Activated naive CD8-positive, alpha-beta T cell treated with anti-CD3 and anti-CD28 coated beads for 36 hours (primary cell): ENCODE measurements at places on chromosomes 11 and 22. TPM values are rescaled to one million over a fixed set of nuclear protein-coding genes. Genes with fewer than 3 reads are reported as not detected.

- H3K27ac ChIP-seq, result no peak overlapping the region
- DNase-seq, result peak; percentile 84
- no peaks in the 10 kb centered on the region for H3K36me3 ChIP-seq
- H3K4me3 ChIP-seq, result peak overlapping the region; percentile 67
- H3K4me1 ChIP-seq, result peaks cover 7% of the 10 kb centered on the region
These were observed 15.5 kb upstream of the UPK3A start for GRCh38 chr22:45268958-45269844.

- no peak overlapping the region for H3K4me3 ChIP-seq
- DNase-seq, result no peak
- peak overlapping the region; percentile 32 for H3K27ac ChIP-seq
- peaks cover 33% of the 10 kb centered on the region for H3K4me1 ChIP-seq
- H3K27me3 ChIP-seq, result no peaks in the 10 kb centered on the region
- peaks cover 16% of the 10 kb centered on the region for H3K36me3 ChIP-seq
These were observed 32.6 kb downstream of the TOM1 start for GRCh38 chr22:35332278-35332677.

GRCh38 chr11:9385327-9385899 lies 961 bp downstream of the IPO7 start:
- peaks cover 30% of the 10 kb centered on the region for H3K36me3 ChIP-seq
- peaks cover 27% of the 10 kb centered on the region for H3K4me1 ChIP-seq
- no peaks in the 10 kb centered on the region for H3K27me3 ChIP-seq
- DNase-seq, result peak; percentile 21

DNA sequence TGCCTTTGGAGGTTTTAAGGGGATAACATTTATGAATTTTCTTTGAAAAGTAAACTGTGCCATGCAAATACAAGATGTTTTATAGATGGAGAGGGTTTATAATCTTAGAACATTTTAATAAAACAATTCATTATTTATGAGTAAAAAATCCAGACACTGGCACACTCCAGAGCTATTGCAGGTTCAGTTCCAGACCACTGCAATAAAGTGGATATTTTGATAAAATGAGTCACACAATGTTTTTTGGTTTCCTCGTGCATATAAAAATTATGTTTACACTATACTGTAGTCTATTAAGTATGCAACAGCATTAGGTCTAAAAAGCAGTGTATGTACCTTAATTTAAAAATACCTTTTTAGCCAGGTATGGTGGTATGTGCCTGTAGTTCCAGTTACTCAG lies 146.2 kb upstream of the ZBED5 start:
- no peak overlapping the region for H3K27ac ChIP-seq
- peaks cover 26% of the 10 kb centered on the region for H3K27me3 ChIP-seq
- no peaks in the 10 kb centered on the region for H3K4me1 ChIP-seq
- H3K4me3 ChIP-seq, result no peak overlapping the region
- no peak for DNase-seq

DNA sequence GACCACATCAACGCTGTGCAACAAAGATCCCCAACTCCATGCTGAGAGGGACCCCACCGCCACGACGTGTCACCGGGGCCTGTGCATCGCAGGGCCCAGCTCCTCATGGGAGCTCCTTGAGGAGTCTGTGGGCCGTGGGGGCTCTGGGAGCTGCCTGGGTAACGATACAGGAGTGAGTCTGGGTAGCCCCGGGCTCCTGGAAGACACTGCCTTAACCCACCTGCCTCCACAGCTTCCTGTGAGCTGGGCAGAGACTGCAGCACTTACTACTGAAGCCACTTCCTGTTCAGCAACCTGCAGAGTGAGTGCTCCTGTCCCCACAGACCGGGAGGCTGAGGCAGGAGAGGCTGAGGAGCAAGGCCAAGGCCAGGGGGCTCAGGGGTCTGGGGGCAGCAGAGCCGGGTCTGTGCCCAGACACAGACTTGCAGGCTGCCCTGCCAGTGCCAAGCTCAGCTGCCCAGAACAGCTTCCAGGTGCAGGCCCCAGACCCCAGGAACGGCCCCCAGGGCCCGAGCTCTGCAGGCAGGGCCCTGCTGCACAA lies 226.7 kb downstream of the BRD1 start:
- peaks cover 27% of the 10 kb centered on the region for H3K36me3 ChIP-seq
- no peaks in the 10 kb centered on the region for H3K27me3 ChIP-seq
- no peak for DNase-seq
- no peak overlapping the region for H3K27ac ChIP-seq
- no peak overlapping the region for H3K4me3 ChIP-seq

GRCh38 chr11:46987183-46987582 lies 50.6 kb downstream of the CSTPP1 start:
- H3K4me3 ChIP-seq, result no peak overlapping the region
- no peaks in the 10 kb centered on the region for H3K4me1 ChIP-seq
- peaks cover 10% of the 10 kb centered on the region for H3K36me3 ChIP-seq

- no peak overlapping the region for H3K27ac ChIP-seq
- H3K4me3 ChIP-seq, result no peak overlapping the region
- H3K4me1 ChIP-seq, result no peaks in the 10 kb centered on the region
- H3K27me3 ChIP-seq, result peaks cover 12% of the 10 kb centered on the region
- H3K36me3 ChIP-seq, result no peaks in the 10 kb centered on the region
These were observed 22.5 kb downstream of the PRRG4 start for GRCh38 chr11:32852207-32852606.

- no peak overlapping the region for H3K27ac ChIP-seq
- H3K4me3 ChIP-seq, result no peak overlapping the region
- H3K36me3 ChIP-seq, result no peaks in the 10 kb centered on the region
- H3K27me3 ChIP-seq, result peaks cover 95% of the 10 kb centered on the region
- no peak for DNase-seq
These were observed 8.7 kb upstream of the PAX6 start for GRCh38 chr11:31819621-31820437.

- no peak overlapping the region for H3K4me3 ChIP-seq
- no peak for DNase-seq
- H3K36me3 ChIP-seq, result no peaks in the 10 kb centered on the region
- H3K27me3 ChIP-seq, result peaks cover 4% of the 10 kb centered on the region
- H3K27ac ChIP-seq, result no peak overlapping the region
These were observed 49.2 kb downstream of the OTOG start for GRCh38 chr11:17596310-17596669.

DNA sequence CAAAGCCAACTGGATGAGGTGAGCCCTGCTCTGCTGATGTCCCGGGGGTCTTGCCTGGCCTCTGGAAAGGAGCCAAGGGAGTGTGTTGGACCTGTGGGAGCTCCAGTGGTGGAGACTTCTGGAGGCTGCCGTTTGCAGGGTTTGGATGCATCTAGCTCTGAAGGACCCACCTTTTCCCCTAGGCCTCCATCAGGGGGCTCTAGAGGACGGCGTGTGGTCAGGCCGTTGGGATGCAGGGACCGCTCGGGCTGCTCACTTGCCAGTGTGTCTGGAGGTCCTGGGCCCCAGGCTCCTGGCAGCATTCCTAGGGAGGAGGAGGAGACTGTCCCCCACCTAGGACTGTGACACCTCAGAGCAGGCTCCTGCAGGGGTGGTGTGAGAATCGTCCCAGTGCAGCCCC lies 58.3 kb downstream of the PRDM11 start:
- H3K4me3 ChIP-seq, result no peak overlapping the region
- no peak for DNase-seq
- no peak overlapping the region for H3K27ac ChIP-seq
- H3K4me1 ChIP-seq, result no peaks in the 10 kb centered on the region
- H3K27me3 ChIP-seq, result no peaks in the 10 kb centered on the region

GRCh38 chr22:48051796-48052620 lies 1289.6 kb downstream of the TBC1D22A start:
- DNase-seq, result no peak
- H3K27me3 ChIP-seq, result peaks cover 4% of the 10 kb centered on the region
- no peak overlapping the region for H3K27ac ChIP-seq
- H3K4me3 ChIP-seq, result no peak overlapping the region

GRCh38 chr22:37690901-37691504 lies 4.9 kb downstream of the NOL12 start:
- peaks cover 21% of the 10 kb centered on the region for H3K4me1 ChIP-seq
- H3K27me3 ChIP-seq, result no peaks in the 10 kb centered on the region
- H3K4me3 ChIP-seq, result no peak overlapping the region
- H3K27ac ChIP-seq, result no peak overlapping the region
- peaks cover 35% of the 10 kb centered on the region for H3K36me3 ChIP-seq

- no peak for DNase-seq
- H3K27ac ChIP-seq, result peak overlapping the region; percentile 93
- peak overlapping the region; percentile 91 for H3K4me3 ChIP-seq
- H3K36me3 ChIP-seq, result peaks cover 45% of the 10 kb centered on the region
These were observed 1.6 kb downstream of the PTPRCAP start for GRCh38 chr11:67435727-67436458.

DNA sequence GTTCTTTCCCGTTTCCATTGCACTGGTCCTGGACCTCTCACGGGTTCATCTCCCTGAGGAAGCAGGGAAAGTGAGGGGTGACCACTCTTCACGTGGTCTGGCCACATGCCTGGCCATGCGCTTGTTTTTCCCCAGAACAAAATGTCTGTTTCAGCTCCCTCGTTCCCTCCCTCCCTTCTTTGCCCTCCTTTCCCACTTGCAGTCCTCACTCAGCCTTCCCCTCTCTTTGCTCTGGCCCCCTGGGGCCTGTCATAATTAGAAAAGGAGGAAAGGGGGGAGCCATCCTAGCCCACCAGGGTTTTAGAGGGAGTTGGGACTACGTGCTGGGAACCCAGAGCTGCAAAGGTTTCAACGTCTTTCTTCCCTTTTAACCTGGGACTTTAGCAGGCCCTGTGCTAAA lies 52.8 kb upstream of the CADM1 start:
- no peaks in the 10 kb centered on the region for H3K36me3 ChIP-seq
- H3K4me1 ChIP-seq, result no peaks in the 10 kb centered on the region

GRCh38 chr22:30221121-30221992 lies 25.2 kb downstream of the LIF start:
- no peaks in the 10 kb centered on the region for H3K27me3 ChIP-seq
- peaks cover 3% of the 10 kb centered on the region for H3K36me3 ChIP-seq
- DNase-seq, result peak; percentile 79

OR51E2 gene
- total RNA-seq, result not detected

MMP12 gene
- not detected for total RNA-seq

KLHDC7B gene
- 15.9 TPM for total RNA-seq

TMEM86A gene
- total RNA-seq, result 0.25 TPM
